Esophagus squamous epithelium (tissue), 5 donors: ENCODE measurements at places on chromosomes 6 and 20. TPM values are rescaled to one million over a fixed set of nuclear protein-coding genes. Genes with fewer than 3 reads are reported as not detected.

STMND1 gene
- not detected for total RNA-seq

GRCh38 chr6:7566107-7566506 is 23.9 kb upstream of the SNRNP48 start:
- DNase-seq, result no peak

TTK gene
- 2.7 TPM for total RNA-seq

- DNase-seq, result no peak
These were observed 27.4 kb upstream of the NOP56 start for GRCh38 chr20:2625062-2625461.

- no peak for DNase-seq
These were observed 172.1 kb downstream of the BMP7 start for GRCh38 chr20:57094252-57094891.

GRCh38 chr20:5918856-5919625 is 31.3 kb downstream of the TRMT6 start:
- no peak for DNase-seq

DNA sequence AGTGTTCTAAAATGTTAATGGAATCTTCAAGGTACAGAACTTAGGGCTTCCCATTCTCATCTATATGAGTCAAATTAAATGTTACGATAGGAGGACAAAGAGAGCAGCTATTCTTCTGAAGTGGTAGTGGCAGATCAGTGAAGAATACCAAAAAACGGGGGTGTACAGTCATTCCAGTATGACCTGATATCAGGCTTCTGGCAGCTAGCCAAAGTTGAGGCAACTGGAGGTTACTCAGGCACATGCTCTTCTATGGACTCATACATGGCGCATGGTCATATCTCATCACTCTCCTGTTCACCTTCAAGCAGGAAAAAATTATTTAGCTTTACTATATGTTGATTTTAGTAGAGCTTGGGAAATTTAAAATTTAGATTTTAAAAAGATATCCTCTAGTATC is 1608.8 kb downstream of the GRIK2 start:
- no peak for DNase-seq

DNA sequence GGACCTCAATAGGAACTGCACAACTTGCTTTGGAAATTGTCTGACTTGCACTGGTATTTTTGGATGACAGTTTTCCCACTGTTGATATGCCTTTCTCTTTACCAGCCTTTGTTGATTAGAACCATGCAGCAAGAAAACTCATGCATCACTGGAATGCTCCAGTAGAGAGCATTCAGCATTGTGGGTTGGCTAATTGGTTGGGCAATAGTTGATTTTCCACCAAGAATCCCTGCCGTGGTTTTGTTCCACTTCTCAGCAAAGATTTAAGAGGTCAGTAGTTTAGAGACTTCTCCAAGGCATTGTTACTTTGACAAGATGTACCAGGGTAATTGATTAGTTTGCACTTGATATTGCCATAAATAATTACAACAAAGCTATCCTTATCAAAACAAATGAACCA is 260.0 kb downstream of the DHX35 start:
- DNase-seq, result no peak

DNA sequence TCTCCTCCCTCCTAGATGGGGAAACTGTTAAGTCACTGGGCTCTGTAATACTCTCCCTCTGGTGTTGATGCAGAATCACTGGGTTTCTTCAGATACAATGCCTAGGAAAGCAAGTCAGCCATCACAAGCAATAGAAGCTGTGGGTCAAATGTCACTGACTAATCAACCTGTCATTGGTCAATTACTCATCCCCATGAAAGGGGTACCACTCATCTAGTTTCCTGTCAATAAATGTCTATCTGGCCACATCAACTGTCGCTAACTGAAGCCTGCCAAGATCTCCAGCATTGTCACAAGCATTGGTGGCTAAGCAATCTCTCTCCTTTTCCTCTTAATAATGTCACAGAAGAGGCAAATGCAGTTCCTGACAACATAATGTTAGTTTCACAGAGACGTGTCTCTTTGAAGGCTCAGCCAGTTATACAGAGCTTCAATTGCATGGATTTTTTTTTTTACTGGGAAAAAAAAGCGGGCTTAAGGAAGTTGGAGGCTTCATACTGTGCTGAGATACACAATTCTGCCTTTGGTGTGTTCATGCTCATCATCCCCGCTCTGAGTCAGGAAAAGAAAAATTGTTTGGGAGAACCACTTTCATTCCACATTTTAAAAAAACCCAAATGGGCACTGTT is 355.9 kb downstream of the BTBD9 start:
- no peak for DNase-seq

DNA sequence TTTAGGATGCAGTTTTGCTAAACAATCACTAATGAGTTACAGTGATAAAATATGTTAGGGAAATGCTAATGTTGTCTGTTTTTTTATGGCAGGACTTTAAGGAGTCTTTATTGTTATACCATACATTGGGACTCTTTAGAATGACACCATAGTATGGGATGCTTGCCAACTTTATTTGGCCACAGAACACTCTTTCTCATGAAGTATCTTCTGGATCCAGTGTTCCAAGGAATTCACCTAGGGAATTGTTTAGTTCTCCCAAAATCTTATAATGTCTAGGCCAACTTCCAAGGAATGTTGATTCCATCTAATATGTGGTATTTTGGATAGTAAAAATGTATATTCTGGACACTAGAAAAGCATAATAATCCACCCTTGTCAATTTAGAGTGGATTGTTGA is 3.3 kb downstream of the RIN2 start:
- DNase-seq, result no peak

DNA sequence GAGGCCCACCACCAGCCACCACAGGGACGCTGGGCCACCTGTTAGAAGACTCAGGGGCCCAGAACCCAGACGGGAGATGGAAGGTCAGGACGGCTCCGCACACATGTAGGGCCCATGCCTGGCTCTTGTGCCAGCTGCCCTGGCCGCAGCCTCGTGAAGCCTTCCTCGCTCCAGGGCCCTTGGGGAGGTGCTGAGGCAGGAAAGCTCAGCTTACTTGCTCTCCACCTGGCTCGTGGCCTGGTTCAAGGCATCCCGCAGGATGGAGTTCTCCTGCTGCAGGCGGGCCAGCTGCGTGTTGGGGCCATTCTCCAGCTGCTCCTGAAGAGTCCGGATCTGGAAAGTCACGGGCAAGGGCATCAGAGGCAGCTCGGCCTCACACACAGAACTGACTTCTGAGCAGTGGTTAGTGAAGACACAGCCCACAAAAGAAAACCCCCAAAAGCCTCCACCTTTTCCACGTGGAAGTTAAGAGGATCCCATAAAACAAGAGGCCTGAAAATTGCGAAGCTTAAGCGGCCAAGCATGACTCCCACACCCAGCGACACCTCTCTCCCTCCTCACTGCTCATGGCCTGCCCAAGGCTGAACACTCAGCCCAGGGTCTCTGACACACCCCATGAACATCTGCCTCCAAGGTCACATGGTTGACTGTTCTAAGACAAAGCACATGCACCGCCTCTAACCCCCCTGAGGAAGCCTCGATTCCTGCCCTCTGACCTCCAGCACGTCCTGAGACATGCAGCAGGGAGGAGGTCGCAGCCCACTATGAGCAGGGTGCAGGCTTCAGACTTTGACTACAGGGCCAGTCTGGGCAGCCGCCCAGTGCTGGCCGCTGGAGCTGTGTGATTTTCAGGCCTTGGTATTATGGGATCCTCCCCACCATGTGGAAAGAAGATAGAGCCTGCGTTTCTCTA is 46.5 kb downstream of the RRBP1 start:
- DNase-seq, result no peak

DNA sequence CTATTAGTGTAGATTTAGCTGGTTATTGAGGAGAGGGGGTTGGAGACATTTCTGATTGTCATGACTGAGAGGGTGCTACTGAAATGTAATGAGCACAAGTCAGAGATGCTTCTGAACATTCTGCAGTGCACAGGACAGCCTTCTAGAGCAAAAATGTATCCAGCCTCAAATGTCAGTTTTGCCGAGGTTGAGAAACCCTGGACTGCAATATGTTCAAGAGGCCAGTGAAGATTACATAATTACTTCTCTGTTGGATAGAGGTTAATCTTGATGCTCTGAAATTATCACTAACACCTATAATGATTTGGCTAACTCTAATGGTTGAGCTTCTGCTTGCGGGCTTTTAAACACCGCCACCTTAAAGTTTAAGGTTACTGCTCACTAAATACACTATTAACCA is 3.4 kb upstream of the DUSP22 start:
- no peak for DNase-seq

RAD21L1 gene
- not detected for total RNA-seq

GRCh38 chr6:158452191-158452590 is 107.7 kb upstream of the TMEM181 start:
- no peak for DNase-seq

SDHAF4 gene
- 4.4 TPM for total RNA-seq

- DNase-seq, result no peak
These were observed 31.2 kb downstream of the TPX2 start for GRCh38 chr20:31770243-31770642.

DNA sequence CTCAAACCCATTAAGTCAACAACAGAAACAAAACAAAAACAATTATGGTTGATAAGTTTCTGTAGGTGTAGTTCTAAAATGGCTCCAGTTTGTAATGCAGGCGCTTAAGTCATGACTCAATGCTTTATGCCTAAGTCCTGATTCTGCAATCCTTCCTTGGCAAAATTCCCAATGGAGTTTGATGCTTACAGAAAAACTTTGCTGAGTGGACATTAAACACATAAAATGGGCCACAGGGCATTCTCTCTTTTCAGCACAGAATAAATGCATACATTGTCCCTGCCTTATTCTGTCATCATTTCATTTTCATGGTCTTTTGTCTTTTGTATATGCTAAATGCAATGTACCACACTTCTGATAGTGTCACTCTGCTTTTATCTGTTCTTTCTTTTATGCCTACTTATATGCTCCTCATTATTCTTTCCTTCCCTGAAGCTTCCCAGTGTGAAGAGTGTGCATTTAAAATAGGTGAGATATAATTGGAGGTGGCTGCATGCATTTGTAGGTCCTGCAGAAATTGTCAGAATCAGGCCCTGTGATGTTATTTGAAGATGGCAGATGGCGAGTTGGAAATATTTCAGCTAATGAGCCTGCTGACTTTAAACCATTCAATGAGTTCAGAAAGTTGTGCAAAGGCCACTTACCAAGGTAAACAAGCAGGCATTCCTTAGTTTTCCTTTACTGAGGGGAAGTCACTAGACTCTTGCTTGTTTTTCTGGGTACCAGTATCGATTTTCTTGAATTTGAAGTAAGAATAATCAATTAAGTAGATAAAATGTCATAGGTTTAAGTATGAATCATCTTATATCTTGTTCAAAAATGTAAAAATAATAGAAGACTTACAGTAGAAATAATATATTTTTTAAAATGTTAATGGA is 313.1 kb downstream of the TRDN start:
- no peak for DNase-seq

DNA sequence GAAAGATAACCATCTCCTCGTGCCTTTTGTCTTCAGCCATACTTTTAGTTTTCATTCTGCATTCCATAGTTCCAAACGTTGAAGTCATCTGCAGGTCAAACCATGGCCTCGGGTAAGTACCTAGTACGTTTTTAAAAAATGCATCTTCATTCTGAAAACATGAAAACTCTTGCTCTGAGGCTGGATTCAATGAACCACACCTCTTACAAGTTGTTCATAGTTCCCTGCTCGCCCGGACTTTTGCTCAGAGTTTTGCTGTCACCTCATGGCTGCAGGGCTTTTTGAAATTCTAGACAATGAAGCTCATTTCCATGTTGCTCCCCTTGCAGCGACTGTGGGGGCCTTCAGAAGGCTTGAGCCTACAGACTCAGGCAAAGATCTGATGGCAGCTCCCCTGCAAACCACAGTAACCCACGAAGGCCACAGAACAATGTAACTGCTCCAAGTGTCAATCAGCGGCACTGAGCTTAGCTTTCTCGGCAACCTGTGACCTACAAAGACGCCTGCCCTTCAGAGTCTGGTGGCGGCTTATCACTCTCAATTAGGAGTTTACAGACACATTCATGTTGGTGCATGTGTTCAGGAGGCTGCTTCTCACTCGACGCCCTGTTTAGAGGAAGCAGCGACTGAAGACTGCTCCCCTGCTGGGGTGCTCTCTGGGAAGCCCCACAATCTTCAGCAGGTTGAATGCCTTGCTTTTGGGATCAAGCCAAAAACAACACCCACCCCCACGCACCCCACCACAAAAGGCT is 61.2 kb downstream of the FOXC1 start:
- no peak for DNase-seq

GRCh38 chr6:137765059-137765458 is 102.0 kb upstream of the TNFAIP3 start:
- DNase-seq, result no peak

MLN gene
- not detected for total RNA-seq

GRCh38 chr20:44080646-44081267 is 106.2 kb downstream of the JPH2 start:
- no peak for DNase-seq
